ENCODE measurements at places on chromosomes 7 and 10. TPM values are rescaled to one million over a fixed set of nuclear protein-coding genes. Genes with fewer than 3 reads are reported as not detected.

GRCh38 chr7:112001091-112001826, 204.9 kb downstream of the DOCK4 start:
- no peak for DNase-seq

Gene PLCE1
- total RNA-seq, result 8.6 TPM

DNA sequence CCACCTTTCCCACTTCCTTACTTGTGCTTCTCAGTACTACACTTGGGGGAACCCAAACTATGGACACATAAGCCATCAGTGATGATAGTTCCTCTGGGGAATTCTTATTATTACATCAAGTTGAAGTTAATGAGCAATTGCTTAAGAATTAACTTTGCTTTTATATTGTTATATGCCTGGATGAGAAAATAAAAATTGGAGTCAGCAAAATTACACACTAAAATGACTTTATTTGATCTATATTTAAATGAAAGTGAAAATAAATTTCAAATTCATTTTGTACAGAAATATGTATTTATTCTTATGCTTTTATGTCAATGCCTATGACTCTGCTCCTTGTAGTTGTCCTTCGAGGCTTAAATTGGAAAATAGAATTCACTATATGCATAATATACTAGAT, 149.4 kb upstream of the KCND2 start:
- no peak for DNase-seq

Gene TEX36
- not detected for total RNA-seq

DNA sequence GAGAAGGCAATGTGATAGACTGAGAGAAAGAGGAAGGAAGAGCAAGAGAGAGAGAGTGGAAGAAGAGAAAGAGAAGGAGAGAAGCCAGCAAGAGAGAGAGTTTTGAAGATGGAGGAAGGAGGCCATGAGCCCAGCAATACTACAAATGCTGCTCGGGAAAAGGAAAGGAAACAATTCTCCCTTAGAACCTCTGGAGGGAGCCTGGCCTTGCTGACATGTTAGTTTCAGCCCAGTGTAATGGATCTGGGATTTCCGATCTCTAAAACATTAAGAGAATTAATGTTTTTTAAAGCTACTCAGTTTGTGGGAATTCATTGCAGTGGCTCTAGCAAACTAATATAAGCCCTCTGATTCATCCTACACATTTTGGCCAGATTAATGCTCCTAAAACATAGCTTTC, 206.8 kb upstream of the MTPN start:
- no peak for DNase-seq

Gene KDM7A
- 33.7 TPM for total RNA-seq

Gene PNLIPRP3
- 0.31 TPM for total RNA-seq

Gene TMEM130
- total RNA-seq, result not detected

Gene SDHAF3
- 10.2 TPM for total RNA-seq

- DNase-seq, result no peak
These were observed 23.9 kb downstream of the KLF6 start for GRCh38 chr10:3761021-3761686.

Gene FOXI2
- not detected for total RNA-seq

- no peak for DNase-seq
These were observed 21.3 kb upstream of the LIPF start for GRCh38 chr10:88642963-88643362.

Gene TACR2
- 0.74 TPM for total RNA-seq

DNA sequence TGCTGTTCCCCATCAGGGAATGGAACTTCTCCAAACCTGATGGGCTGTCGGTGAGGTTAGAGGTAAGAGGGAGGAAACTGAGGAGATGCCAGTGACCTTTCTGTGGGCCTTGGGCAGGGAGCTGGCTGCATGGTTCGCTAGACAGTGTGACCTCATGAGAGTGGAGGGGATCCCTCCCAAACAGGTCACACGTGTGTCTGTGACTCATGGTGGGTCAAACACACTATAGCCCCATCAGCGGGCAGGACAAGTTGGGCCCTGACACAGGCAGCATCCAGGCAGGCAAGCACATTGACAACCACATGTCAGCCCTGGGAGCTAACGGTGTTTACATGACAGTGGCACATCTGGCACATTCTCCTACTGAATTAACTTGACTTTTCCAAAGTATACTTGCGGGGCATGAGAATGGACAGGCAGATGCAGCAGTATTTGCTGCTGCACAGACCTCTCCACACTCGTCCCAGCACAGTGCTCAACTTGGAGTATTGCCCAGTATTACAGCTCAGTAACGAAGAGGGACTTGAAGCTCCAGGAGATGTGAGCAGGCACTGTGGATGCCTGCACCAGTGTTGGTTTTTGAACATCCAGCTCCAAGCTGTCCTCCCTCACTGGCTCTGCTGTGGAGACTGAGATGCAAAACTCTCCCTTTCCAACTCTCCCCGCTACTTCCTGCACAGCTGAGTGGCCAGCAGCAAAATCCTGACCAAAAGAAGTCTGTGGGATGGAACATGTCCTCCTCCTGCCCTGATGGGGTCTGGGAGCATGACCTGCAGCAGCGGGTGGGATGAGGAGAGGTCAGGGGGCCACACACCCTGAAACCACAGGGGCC, 199.6 kb downstream of the WDR37 start:
- DNase-seq, result no peak

Gene NRG3
- not detected for total RNA-seq

Gene TRIM50
- not detected for total RNA-seq

Gene WEE2
- not detected for total RNA-seq

Gene ATG9B
- total RNA-seq, result not detected

DNA sequence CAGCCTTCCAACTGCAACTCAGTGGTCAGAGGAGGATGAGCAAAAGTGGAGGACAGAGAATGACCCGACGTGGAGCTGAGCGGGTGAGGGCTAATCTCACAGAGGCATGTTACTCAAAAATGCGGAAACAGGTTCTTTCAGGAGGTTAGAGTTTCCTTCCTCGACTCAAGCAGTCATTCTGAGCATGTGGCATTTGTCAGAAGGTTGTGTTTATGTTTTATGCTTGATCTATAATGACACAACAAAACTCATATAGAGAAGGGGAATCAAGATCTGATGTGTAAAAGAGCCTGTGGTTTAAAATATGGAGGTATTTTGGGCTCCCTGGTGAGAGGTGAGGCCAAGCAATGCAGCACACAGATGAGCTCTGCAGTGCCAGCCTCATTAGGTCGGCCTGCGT, 311.4 kb downstream of the ADARB2 start:
- DNase-seq, result no peak

Gene PTN
- 15.0 TPM for total RNA-seq

- no peak for DNase-seq
These were observed 577.8 kb downstream of the ETV1 start for GRCh38 chr7:13411636-13412035.

GRCh38 chr10:6165221-6165725, 37.5 kb upstream of the PFKFB3 start:
- no peak for DNase-seq

- DNase-seq, result no peak
These were observed 75.8 kb upstream of the BMPER start for GRCh38 chr7:33829536-33829935.

DNA sequence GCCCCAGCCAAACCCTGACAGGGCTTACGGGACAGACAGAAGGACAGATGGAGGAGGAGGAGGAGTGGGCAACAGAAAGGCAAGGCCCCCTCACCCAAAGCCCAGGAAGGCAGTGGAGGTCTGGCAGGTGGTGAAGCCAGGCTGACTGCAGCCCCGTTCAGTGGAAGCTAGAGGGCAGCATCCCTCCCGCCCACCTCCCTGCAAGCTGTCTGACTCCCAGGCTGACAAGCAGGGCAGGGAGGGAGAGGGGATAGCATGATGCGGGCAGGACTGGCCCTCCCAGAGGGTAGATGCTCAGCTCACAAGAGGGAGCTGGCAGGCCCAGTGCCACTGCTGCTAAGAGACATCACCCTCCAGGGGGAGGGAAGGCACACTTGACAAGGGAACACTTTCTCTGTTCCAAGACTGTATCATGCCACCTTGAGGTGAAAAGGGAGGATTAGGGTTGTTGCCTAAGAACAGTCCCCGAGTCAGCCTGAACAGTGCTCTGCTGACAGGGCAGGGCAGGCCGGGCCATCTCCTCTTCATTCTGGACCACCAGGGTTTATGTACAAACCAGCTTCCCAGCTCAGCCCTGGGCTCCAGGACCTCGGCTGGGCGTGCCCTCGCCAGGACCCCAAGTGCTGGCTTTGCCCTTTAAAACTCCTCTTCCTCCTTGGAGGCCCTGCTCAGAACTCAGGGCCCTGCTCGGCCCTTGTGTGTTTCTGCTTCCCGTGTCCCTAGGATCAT, 61.8 kb downstream of the RASGEF1A start:
- peak; percentile 19 for DNase-seq

Measured in omental fat pad (tissue), 4 donors.